ENCODE measurements at places on chromosomes 2 and 18.

- DNase-seq, result no peak
Measured at GRCh38 chr2:88265352-88266303, 95.5 kb downstream of the THNSL2 start.

- no peak for DNase-seq
Measured at GRCh38 chr2:61181382-61182058, 19.5 kb downstream of the C2orf74 start.

DNA sequence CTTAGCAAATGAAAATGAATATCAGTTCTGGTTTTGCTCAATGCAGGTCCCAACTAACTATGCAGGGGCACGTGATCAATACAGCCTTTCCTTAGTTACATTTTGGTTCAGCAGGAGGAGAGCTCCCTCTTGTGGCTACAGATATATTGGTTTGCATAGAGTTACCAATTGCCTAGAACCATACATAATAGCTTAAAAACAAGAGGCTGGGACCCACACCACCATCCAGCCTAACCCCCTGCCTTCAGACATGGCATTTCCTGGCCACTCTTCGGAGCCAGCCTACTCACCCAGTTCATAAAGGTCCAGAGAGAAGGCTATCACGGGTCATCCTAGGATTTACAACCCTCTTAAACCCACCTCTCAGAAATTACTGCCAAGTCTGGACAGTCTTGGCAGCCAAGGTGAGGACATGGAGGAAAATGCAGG lies 10.5 kb downstream of the CCDC93 start:
- peak; percentile 72 for DNase-seq

- DNase-seq, result no peak
Measured at GRCh38 chr2:71944183-71944550, 203.5 kb downstream of the CYP26B1 start.

DNA sequence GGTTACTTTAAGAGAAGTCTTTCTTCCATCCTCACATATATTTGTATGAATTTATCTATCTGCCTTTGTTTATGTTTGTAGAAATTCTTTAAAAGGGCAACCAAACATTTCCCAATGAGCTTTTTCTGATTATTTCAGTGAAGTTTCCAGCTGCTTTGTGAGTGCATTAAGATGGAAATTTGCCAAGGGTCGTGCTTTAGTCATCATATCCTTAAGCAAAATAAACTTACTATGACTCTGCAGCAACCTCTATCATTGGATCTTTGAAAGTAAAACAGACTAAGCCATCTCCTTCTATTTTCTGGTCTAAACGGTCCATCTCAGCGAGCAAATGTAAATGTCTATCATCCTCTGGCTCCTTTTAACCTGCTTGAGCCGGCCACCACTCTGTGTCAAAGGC lies 489.3 kb downstream of the SOX11 start:
- no peak for DNase-seq

- no peak for DNase-seq
Measured at GRCh38 chr2:152552888-152553287, 164.4 kb downstream of the PRPF40A start.

DNA sequence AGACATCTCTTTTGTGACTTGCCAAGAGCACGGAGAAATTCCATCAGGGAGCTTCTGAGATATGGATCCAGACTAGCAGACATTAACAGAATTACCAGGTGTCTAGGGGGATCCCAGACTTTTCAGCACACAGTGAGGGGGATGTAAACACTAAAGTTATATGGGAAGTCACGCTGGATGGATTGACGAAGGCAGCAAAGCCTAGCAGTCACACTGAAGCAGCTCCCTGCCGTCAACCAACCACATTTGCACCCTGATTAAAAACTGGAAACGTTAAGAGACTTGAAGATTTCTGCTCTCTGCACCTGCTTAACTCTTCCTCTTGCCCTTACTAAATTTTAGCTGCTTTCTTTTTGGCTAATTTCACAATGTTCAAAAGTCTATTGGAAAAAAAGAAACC lies 62.5 kb upstream of the BCL2L11 start:
- DNase-seq, result no peak

- no peak for DNase-seq
Measured at GRCh38 chr2:108436976-108437375, 12.0 kb upstream of the GCC2 start.

- DNase-seq, result no peak
Measured at GRCh38 chr2:22238967-22239366, 1115.2 kb downstream of the TDRD15 start.

- no peak for DNase-seq
Measured at GRCh38 chr2:160157861-160158829, 41.9 kb downstream of the ITGB6 start.

GRCh38 chr2:239666053-239666854 lies 265.4 kb upstream of the HDAC4 start:
- no peak for DNase-seq

DNA sequence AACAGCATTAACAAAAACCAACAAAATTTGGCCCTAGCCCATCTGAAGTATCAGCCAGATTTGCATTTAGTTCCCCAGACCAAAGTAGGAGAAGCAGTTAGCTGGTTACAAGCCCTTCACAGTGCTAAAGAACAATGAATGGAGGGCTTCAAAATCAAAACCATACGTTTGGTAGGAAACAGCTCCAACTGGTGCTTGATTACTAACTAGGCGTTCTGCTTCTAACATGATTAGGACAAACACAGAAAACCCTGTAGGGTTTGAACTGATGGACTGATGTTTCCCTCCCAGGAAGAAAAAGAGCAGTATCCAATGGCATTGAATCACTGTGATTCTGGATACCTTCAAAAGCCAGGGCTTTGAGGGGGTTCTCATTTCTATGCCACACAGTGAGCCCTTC lies 20.5 kb upstream of the STAT4 start:
- no peak for DNase-seq

DNA sequence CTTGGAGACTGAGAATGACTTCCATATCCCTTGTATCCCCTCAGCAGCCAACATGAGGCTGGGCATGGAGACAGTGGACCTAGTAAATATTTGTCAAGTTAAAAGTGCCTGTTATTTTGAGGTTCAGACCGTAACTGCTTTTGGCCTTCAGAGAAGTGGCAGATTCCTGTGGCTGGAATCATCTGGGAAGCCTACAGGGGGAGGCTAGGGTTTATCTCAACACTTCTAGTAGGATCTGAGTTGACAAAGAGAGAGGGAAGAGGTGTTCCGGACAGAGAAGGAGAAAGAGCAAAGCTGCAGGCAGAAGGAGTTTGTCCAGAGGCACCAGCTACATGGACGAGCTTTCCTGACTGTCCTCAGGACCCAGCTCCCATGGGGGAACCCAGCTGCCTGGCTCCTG lies 27.0 kb downstream of the SLC14A2 start:
- DNase-seq, result no peak

DNA sequence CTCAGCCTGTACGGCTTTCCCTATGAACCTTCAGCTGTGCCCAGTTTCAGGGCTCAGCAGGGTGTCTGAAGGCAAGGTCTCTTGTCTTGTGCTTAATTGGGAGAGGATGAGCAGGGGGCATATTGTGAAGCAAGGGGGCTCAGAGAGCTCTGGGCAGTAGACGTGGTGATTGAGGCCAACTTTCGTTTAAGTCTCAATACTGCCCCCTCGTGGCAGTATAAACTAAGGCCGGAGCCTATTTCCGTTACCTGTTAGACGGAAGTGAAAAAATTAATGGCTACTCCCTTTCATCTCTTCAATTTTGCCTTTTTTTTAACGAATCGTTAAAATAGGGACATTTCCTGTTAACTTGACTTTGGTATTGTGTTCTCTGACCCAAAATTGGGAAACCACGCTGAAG lies 193.4 kb downstream of the TDRD15 start:
- DNase-seq, result peak; percentile 17

GRCh38 chr2:151711025-151711424 lies 23.3 kb downstream of the NEB start:
- DNase-seq, result no peak

GRCh38 chr18:75137346-75137877 lies 71.5 kb downstream of the PTGR3 start:
- no peak for DNase-seq

DNA sequence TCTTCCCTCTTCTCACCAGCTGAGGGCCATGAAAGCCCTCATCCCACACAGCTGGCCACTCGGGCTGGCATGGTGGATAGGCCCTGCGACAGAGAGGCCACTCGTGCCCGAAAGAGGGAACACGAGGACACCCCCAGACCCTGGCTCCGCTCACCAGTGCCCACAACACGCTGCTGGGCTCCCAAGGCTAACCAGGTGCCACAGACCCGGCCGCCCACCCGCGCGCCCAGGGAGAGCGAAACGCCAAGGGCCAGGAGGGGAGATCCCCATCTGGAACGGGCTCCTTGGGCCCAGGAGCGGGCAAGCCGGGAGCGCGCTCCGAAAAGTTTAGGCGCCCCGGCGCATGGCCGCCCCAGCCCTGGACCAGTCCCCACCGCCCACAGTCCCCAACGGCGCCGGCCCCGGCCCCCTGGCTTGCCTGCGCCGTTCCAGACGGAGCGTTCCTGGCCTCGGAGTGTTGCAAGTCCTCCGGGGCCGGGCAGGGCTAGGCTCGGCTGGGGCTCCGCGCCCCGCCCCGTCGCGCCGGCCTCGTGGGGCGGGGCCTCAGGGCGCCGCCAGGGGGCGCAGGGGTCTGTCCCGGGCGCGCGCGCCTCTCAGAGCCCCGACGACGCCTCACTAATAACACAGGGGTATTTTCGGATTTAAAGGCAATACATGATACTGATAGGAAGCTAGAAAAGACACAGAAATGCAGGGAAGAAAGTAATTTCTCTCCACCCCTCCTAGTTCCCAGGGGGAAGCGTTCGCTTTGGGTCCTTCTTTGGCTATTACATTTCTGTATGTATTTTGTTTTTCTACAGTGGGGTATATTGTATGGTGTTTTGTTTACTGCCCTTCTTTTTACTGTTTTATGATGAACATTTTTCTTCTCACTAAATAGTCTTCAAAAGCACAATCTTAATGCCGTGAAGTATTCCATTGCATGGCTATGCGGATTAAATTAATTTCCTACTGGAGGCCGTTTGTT lies at the start of gene TMBIM1:
Gene TMBIM1, minus strand, starts transcription at position 456 of the 967 bp plus-strand sequence. CDS start 10,362 bp downstream, outside the sequence.
- no peak for DNase-seq

GRCh38 chr2:74843899-74844298 lies 10.0 kb downstream of the HK2 start:
- DNase-seq, result no peak

DNA sequence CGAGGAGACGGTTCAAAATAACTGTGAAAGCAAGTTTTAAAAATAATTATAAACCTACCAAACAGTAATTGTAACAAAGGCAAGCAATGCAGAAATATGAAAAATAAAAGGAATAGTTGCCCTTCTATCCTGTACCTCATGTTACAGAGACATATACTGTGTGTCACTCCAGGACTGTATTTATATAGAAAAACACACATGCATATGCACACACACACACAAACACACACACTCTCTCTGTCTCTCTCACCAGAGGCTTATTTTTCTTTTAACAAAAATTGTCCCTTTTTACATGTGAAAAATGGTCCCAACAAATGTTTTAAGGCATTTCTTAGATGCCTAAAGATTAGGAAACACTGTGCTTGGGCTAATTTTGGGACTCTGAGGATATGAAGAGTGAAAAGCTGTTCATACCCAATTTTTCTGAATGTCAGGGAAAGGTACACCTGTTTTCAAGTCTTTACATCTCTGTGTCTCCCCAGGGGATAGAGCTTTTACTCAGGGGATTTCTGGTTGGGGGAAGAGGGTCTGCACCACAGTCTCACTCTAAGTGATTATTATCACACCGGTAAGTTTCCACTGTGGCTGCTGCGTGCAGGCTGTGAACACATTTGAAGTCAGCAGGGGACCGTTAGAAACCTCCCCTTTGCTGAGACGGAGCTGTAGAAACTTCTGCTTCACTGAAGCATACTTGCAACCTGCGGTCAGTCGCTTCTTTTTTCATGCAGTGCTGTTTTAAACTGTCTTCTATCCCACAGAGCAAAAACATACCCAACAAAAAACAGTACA lies 51.4 kb upstream of the SPAG16 start:
- DNase-seq, result no peak

DNA sequence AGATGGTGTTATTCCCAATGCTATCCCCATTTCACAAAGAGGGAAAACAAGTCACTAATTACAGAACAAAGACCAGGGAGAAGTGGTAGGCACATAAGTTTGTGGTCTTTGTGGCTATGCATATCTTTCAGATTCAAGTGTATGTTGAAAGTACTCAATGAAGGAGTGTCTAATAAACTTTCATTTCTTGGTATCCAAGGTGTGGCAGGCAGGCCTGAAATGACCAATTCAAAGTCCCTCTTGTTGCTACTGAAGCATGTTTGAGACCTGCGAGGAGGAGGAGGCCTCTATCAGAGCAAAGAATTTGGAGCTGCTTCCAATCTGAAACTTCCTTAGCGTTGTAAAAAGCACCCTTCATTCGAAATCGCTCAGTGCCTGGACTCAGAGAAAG lies 60.9 kb upstream of the KLF7 start:
- DNase-seq, result no peak

- no peak for DNase-seq
Measured at GRCh38 chr2:33859811-33860461, 260.8 kb upstream of the FAM98A start.

GRCh38 chr2:127074358-127074757 lies 32.6 kb downstream of the BIN1 start:
- no peak for DNase-seq

DNA sequence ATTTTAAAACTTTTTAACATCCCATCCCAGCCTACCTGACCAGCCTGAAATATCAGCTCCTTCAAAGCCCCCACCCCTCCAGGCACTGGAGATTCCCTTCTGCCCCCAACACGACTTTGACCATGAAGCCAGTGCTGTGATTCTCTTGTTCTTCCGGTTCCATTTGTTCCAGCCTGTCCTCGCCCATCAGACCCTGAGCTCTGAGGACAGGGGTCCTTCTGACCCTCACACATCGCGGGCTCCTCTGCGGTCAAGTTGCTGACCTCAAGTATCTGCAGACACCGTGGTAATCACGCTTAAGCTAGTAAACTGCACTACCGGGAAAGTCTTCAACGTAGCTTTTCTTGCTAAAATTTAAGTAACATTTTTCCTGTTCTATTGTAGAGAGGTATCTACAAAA lies 282.2 kb upstream of the SALL3 start:
- DNase-seq, result no peak

DNA sequence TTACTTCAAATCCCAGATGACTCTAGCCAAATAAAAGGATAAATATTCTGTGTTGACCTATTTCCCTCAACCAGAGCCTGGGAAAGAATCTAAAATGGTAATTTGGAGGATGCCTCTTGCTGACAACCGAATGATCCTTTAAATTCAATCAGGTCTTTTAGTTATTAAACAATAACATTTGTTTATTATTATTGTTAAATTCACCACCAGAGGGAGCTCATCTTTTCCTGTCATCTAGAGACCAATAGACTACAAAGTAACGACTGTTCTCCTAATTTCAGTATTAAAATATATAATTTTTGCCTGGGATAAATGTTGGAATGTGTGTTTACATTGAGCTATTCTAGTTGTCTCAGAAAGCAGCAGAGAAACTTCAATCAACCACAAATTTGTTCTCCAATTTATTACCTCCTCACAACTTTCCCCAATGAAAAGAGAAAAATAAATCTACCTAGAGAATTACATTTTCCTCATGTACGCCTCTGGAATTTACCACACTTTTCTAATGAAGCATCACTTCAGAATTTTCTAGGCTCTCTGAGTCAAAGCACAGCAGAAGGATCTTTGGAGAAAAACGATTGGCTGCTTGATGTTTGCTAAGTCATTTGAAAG lies 142.7 kb downstream of the SCG2 start:
- DNase-seq, result peak; percentile 44

Measured in NCI-H2081 (cell line).